ENCODE measurements at places on chromosomes 4 and X.

- DNase-seq = no peak
Observed at GRCh38 chr4:732911-733630, 27.4 kb downstream of the PCGF3 start.

DNA sequence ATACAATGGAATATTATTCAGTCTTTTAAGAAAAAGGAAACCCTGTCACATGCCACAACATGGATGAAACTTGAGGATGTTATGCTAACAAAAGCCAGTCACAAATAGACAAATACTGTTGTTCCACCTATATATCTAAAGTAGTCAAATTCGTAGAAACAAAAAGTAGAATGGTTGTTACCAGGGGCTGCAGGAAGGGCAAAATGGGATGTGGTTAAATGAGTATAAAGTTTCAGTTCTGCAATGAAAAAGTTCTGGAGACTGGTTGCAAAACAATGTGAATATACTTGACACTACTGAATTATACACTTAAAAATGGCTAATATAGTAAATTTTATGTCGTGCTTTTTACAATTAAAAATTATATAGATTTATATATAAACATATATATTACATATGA, 12.2 kb downstream of the SPOCK3 start:
- no peak for DNase-seq

DNA sequence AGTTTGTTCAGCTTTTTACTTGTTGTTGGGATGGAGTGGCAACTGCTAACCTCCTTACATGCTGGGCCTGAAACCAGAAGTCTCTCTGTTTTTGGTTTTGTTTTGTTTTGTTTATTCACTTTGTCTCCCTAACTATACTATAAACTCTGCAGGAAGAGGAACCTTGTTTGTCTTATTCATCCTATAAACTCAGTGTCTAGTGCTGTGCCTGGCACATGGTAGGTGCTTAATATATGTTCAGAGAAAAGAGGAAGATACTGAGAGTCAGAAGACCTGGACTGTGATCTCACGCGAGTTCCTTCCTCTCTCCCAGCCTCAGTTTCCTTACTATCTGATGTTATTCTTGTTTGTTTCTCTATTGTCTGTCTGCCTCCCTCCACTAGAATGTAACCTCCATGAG, 71.3 kb downstream of the PRPS1 start:
- DNase-seq = no peak

- DNase-seq = no peak
Observed at GRCh38 chrX:31356275-31357212, 284.7 kb upstream of the FTHL17 start.

DNA sequence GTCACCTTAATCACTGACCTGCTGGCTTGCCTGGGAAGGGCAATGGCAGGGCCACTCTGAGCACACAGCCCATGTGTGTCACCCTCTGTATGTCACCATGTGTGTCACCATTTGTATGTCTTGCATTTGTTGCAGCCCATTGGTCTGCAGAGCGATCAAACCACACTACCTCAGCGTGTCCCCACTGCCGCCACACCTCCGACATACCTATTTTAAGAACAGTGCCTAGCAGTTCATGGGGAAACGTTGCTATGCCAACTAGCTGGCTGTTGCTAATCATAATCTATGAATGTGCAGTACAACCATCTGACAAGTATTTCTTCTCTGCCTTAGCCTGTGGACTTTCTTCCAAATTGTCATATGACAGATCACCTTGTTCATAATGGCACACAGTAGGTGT, 8.0 kb upstream of the CRMP1 start:
- no peak for DNase-seq

DNA sequence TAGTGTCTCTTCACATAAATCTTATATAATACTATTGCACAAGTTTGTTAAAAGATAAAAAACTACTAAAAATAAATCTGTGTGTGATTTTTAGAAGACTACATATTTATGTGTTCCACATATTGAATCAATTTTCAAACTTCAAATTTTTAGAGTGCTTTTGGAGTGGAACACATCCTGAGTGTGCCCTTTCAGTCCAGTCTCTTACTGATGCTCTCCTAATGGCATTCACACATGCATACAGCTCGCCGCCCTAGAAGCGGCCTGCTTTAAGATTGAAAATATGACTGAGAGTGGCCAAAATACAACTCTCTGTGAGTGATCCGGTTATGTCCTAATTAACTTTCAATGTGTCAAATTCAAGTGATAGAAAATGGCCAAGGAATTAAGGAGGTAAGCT, 628.8 kb downstream of the ANKRD50 start:
- no peak for DNase-seq

DNA sequence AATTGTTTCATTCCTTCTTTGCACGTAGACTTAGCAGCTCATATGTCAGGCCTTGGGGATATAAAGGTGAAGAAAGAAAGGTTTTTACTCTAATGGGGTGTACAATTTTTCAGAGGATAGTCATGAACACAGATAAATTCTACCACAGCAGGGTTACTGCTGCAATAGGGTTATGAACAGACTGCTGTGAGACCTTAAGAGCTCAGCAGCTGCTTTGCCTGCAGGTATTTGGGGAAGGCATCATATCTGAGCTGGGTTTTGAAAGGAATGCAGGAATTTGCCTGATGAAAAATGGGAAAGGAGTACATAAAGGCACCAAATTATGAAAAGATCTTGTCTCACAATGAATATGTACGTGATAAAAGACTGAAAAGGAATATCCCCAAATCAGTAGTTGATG, 128.9 kb downstream of the CEP135 start:
- DNase-seq = no peak

DNA sequence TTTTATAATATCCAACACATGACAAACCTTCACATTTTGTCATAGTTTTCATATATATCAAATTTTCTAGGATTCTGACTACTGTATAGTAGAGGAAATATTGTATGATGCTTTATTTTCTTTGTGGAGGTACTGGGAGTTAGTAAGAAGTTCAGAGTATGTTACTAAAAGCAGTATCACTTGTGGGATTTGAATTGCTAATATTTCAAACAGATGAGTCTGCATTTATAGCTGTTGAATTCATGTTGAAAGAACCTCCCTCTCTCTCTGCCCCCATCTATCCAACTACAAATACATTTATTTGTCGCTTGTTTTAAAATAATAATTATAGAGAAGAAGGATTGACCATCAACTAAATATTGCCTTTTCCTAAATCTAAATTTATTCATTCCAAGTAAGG, 29.8 kb upstream of the MAPK10 start:
- DNase-seq = no peak

- no peak for DNase-seq
Observed at GRCh38 chr4:16864199-16864598, 34.2 kb downstream of the LDB2 start.

DNA sequence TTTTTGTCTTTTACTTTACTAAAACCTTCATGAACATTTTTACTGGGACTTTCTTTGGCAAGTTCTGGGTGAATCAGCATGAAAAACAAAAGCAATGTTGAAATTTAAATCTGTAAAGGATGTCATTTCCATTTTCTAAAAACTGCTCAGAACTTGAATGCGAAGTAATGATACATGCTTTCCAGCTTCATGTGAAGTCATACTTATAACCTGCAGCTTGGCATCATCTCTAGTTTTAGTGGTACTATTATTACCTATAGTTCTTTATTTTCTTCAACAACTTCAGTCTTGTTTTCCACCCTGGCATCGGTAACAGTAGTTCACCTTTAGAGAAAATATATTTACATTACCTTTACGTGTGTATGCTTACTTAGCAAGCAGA, 421.4 kb upstream of the DIPK2B start:
- no peak for DNase-seq

DNA sequence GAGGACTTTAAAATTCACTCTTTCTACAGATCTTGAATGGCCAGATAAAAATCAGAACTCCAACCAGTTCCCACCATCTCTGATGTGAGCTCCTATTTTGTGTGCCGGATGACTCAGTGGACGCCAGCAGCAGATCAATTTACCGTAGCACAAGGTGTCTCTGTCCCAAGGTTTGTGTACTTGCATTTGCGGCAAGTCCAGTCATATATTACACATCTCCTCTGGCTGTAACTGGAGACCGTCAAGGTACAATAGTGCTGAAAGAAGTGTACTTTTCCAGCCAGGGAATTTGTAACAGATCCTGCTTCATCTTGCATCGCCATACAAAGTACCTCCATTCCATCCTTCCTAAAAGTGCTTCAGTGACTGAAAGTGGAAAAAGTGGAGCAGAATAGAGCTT, 108.2 kb upstream of the SORBS2 start:
- no peak for DNase-seq

GRCh38 chr4:145934434-145935047, 4.1 kb downstream of the ZNF827 start:
- no peak for DNase-seq

DNA sequence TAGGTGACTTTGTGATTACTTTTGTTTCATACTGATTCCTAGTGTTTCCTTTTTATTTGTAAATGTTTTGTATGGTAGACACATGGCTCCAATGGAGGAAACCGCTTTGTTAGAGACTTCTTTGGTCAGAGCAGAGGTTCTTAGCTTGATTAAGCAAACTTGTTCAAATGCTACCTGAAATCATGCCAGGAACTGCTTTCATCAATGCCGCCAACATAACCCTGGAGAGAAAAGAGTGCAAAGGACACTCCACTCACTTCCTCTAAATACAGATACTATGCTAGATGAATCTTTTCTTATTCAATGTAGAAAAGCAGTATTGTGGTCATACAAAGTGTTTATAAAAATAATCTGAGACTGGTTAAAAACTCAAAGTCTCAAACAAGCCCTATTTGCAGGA, 25.7 kb upstream of the COX7B2 start:
- DNase-seq = no peak

DNA sequence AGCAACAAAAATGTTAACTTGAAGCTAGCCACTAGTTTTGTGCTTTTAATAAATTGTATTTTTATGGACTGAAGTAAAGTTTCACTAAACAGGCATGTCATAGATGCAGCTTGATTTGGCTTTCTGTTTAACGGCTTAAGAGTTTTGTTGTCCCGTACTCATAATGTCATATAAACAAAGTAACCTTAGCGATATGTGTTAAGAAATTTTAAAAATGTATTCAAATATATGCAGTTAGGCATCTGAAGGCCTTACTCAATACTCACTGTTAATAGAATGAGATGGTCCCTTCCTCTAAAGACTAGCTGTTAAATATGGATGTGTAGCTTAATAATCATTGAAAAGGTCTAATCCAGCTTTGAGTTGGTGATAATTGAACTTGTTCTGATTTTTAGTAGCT, 1.0 kb upstream of the SCLT1 start:
- no peak for DNase-seq

DNA sequence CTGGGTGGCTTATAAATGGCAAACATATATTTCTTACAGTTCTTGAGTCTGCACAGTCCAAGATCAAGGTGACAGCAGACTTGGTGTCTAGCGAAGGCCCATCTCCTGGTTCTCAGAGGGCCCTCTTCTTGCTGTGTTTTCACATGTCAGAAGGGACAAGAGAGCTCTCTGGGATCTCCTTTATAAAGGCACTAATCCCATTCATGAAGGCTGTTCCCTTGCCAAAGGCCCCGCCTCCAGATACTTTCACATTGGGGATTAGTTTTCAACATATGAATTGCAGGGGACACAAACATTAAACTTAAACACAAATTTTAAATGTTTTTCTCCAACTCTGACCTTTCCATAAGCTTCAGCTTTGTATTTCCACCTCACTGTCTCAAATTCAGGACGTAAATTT, 1135.0 kb upstream of the TENM3 start:
- no peak for DNase-seq

GRCh38 chr4:165208221-165208652, 876 bp downstream of the KLHL2 start:
- no peak for DNase-seq

DNA sequence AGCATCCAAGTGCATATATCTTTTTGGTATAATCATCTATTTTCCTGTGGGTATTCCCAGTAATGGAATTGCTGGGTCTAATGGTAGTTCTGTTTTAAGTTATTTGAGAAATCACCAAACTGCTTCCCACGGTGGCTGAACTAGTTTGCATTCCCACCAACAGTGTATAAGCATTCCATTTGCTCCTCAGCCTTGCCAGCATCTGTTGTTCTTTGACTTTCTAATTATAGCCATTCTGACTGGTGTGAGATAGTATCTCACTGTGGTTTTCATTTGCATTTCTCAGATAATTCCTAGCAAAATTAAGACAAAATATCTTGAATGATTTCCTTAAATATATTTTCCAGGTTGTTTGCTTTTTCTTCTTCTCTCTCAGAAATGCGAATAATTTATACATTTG, 341.1 kb downstream of the GBA3 start:
- DNase-seq = no peak

GRCh38 chr4:704198-704891, 1.3 kb upstream of the PCGF3 start:
- DNase-seq = no peak

DNA sequence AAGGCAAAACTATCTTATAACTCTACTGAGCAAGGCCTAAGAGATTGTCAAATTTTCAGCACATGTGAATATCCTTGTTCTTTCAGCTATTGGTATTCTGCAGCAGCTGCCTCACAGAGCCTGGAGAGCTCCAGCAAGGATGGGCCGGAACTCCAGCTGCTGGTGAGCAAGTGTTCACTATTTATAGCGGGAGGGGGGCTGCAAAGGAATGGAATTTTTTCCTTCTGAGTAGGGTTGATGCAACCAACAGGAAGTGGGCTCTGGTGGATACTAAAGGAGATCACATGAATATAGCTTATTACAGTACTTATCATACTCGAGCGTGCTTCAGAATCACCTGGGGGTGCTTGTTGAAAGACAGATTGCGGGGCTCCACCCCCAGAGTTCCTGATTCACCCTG, 20.2 kb upstream of the SETD7 start:
- no peak for DNase-seq

DNA sequence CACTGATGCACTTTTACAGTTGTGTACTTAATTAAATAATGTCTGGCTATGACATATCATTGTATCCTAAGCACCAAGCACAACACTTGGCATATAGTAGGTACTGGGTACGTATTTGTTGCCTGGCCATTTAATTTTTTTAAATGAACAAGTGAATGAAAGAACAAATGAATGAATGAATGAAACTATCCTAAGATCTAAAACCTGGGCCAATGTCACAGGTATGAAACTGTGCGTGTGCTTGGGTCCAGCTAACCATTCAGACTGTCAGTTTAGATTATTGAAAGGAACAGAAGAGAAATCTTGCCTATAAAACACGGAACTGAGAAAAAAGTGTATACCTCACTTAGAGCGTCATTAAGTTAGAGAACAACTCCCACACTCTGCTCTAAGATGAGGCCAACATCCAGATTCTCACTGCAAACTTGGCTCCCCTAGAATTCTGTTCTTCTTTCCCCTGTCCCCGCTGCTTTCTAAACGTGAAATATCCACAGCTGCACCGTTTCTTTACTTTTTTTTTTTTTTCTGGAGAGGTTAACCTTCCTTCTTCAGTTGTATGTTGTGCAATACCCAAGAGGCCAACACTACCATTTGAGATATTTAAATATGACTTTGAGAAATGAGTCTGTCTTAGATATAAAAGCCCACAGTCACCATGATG, 17.3 kb upstream of the SEL1L3 start:
- DNase-seq = no peak

GRCh38 chr4:41140410-41140809, 73.9 kb downstream of the APBB2 start:
- DNase-seq = no peak

- no peak for DNase-seq
Observed at GRCh38 chrX:17685026-17685425, 52.3 kb upstream of the SCML1 start.

All from HEK293T (cell line).